ENCODE measurements at places on chromosomes 13 and 19.

DNA sequence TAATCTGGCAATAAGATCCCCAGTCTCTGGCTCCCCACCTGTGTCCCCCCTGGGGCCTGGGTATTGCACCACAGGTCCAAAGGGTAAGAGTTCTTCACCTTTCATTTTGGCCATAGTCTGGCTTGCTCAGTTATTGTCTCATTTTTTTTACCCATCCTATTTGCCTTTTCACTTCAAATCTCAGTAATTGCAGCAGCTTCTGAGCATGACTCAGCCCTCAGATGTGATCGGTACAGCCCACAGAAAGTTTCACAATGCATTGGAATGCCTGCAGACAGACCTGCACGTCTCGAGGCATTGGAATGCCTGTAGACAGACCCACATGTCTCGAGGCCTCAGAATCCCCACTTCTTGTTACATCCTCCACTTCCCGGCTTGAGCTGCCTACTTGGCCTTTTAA, 173.6 kb downstream of the NUFIP1 start:
- no peak for DNase-seq

DNA sequence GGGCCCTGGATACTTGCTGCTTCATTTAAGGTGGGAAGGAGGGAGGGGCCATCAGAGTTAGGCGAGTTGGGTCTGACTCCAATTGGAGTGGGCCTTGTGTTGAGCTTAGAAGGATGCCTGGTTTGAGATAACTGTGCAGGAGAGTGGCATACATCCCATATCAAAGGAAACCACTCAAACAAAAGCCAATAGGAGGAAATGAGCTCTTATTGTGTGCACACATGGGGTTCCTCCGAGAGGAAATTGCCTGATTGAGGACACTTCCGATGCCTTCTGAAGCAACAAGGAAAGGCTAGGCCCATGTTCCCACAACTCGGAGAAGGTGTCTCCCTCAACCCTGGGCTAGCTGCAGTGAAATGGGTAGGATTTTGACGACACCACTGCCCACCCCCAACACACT, 19.6 kb downstream of the MBNL2 start:
- no peak for DNase-seq

DNA sequence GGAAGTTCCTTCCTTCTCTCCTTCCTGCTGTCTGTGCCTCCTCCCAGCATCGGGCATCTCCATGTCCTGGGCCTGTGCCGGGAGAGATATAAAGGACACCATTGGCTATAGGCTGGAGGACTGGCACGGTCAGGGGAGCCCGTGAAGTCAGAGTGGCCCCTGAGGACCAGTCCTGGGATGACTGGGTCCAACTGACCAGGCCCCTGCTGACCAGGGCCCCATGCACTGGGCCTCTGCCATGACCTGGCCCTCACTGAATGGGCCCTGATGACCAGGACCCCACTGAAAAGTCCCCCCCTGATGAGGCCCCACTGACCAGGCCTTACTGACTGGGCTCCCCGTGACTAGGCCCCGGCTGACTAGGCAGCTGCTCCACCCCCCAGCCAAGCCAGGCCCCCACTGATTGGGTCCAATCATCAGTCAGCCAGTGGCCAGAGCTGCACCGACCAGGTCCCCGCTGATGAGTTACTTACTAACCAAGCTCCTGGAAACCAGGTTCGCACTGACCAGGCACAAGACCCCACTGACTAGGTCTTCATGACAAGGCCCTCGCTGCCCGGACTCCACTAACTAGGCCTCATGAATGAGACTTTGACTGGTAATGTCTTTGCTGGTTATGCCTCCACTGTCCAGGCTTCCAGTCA, 20.0 kb upstream of the ZNF14 start:
- no peak for DNase-seq

- DNase-seq, result no peak
Observed at GRCh38 chr13:102838273-102838672, 7.6 kb upstream of the ERCC5 start.

- DNase-seq, result no peak
Observed at GRCh38 chr13:113152984-113153809, 5.3 kb upstream of the PROZ start.

Data from stimulated activated CD8-positive, alpha-beta memory T cell treated with anti-CD3 and anti-CD28 coated beads, Interleukin-4, amount 100 ng/mL, for 24 hours (primary cell).